Hematopoietic multipotent progenitor cell (in vitro differentiated cells): ENCODE measurements at places on chromosomes 4 and X. TPM values are rescaled to one million over a fixed set of nuclear protein-coding genes. Genes with fewer than 3 reads are reported as not detected.

DNA sequence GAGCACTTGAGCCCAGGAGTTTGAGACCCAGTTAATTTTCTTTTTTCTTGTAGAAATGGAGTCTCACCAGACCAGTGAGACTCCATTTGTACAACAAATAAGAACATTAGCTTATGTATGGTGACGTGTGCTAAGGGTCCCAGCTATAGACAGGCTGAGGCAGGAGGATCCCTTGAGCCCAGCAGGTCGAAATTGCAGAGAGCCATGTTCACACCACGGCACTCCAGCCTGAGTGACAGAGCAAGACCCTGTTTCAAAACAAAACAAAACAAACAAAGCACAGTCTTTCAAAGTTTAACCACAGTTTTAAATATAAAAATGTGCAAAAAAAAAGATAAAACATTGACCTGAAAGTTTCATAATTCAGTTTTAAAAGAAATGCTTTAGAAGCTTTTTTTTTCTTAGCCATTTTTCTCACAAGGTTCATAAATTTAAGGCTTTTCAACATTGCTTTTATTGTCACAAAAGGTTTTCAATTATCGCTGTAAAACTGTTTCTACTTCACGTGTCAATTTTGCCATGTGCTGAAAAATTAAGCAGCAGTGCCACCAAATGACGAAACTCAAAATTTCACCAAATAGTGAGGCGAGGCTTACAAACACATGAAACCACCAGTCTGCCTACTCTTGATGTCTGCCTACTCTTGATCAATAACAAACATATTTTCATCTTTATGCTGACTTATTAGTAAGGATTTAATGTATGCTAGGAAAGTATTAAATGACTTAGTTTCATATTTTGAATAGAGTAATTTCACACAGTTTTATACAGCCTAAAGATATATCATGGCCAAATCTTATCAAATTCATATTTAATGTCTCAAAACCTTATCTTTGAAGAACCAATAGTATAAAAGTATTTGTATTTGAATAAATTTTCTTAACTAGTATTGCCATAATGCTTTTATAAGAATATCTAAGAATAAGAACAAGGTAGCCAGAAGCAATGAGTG, 126.3 kb downstream of the NEK1 start:
- peak; percentile 42 for DNase-seq

GRCh38 chr4:80321341-80321740, 14.2 kb upstream of the CFAP299 start:
- no peak for DNase-seq

GRCh38 chr4:94757192-94758140, at the start of gene BMPR1B:
TSS of gene BMPR1B (plus strand) at chr4:94757955. CDS start at chr4:95104425, 346,470 bp downstream.
- DNase-seq: peak; percentile 40

GRCh38 chr4:148097801-148098200, 344.4 kb downstream of the NR3C2 start:
- no peak for DNase-seq

PRSS48 gene
- total RNA-seq: not detected
